Left forelimb (tissue), 1 donor: ENCODE measurements at places on chromosomes 4 and X.

DNA sequence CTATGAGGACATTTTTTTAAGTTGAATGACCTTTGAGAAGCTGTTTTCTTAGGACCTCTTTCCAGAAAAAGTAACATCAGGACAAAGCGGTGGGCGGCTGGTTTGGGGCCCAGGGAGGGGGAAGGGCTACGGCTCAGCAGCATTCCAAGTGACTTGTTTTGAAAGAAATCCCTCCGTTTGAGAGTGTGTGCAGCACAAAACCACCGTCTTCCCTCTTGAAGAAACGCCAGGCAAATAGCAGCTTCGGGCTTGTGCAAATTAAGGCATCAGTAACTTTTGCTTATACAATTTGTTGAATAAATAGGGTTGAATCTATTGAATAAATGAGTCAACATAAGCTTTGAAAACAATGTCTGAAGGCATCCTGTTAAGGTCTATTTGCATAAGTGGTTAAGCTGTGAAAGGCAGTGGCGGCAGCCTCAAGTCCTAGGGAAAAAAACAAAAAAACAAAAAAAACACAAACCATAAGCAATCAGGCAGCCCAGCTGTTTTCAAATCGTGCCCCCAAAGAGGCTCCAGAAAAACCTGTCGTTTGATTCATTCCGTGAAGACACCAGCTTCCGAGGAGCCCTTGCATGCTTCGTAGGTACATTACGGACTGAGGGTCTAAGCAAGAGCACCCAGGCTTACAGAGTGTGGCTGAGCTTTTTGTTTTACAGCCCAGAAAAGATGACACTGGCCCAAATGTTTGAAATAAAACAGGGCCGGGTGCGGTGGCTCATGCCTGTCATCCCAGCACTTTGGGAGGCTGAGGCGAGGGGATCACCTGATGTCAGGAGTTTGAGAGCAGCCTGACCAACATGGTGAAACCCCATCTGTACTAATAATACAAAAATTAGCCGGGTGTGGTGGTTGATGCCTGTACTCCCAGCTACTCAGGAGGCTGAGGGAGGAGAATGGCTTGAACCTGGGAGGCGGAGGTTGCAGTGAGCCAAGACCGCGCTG, 103.7 kb downstream of the CRLF2 start:
- peak; percentile 56 for DNase-seq

DNA sequence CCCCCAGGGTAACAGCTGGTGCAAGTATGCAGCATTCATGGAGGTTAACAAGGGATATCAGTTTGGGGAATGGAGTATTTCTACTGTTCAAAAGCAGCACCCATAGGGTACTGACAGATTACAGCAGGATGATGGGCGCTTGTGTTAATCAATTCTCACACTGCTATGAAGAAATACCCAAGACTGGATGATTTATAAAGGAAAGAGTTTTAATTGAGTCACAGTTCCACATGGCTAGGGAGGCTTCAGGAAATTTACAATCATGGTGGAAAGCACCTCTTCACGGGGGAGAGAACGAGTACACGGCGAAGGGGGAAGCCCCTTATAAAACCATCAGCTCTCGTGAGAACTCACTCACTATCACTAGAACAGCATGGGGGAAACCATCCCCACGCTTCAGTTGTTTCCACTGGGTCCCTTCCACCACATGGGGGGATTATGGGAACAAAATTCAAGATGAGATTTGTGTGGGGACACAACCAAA, 64.1 kb downstream of the TNIP2 start:
- DNase-seq = no peak

- no peak for DNase-seq
Measured at GRCh38 chr4:171919314-171919713, 106.1 kb downstream of the GALNTL6 start.

DNA sequence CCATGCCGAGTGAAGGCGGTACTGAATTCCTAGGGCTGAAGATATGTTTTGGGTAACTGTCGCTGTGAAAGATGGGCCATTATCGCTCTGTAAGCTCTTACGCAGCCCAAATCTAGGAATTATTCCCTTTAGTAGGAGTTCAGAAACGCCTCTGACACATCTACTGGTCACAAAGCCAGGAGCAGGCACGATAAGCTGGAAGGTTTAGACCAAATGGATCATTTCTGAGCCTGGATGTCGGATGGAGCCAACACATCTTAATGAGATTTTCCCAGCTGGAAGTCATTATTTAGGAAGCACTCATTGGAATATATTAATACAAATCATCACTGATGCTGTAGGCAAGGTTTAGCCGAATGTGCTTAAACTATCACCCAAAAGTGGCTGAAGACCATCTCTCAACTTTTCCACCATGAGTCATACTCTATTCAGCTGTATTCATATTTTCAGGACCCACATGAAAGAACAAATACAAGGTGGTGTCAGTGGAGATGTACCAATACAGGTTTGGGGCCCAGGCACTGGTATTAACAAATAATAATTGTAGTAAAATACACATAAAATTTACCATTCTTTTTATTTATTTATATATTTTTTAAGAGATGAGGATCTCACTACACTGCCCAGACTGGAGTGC, 34.2 kb upstream of the ATRX start:
- DNase-seq = no peak

DNA sequence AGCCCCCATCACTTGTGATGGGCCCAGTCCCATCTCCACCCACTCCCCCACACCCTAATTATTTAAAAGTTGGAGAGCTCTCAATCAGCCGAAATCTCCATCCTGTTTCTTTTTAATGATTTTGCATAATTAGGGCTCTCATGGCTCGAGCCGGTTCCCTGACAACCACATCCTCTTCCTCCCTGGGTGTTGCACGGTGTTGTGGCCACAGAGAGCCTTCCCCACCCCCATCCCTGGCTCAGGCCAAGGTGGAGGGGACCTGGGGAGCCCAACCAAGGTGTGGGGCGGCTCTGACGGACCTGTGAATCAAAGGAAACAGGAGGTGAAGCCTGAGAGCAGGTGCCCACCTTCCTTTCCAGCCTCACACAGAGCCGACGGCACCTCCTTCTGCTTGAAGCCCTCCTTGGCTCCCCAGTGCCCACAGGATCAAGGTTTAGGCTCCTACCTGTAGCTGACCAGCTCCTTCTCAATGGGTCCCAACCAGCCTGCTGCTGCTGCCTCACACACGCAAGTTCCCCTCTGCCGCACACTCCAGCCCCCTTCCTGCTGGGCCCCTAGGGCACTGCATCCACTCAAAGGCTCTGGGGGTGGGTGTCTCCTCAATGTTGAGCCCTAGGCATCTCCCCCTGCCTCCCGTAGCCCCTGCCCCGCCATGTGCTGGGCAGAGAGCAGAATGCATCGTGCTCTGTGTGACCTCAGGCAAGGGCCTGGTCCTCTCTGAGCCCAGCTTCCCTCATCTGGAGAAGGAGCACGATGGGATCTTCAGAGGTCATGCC, 68.7 kb downstream of the WFS1 start:
- no peak for DNase-seq

DNA sequence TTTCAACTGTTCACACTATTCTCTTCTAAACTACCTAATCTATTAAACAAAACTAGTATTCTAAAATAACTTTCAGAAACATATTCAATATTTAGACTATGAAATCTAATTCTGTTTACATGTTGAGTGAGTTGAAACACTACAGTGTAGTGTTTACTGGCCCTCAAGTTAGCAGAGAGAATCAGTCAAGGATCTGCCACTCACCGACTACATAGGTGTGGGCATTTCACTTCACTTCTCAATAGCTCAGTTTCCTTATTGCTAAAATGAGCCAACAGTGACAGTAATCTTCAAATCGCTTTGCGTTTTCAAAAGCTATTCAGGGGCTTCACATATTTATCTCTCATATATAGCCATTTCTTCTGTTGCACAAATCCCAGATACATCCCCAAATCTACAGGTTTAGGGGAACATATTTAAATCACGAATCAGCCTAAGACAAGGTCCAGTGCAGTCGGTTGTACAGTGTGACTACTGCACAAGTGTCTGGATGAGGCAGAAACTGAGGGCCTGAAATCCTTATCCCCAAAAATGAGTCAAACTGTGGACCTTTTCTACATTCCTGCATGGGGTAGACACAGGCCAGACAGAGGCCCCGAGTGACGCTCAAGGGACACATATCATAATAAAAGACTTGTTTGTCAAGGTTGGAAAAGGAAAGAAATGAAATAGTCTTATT, 129.8 kb downstream of the PPP3CA start:
- DNase-seq = no peak

- DNase-seq = no peak
Measured at GRCh38 chr4:151905197-151905596, 144.4 kb upstream of the GATB start.

- peak; percentile 90 for DNase-seq
Measured at GRCh38 chrX:154546354-154547244, at the start of gene G6PD. Gene G6PD, minus strand, starts transcription at chrX:154546846. Its CDS starts 691 bp downstream, at chrX:154546155.

DNA sequence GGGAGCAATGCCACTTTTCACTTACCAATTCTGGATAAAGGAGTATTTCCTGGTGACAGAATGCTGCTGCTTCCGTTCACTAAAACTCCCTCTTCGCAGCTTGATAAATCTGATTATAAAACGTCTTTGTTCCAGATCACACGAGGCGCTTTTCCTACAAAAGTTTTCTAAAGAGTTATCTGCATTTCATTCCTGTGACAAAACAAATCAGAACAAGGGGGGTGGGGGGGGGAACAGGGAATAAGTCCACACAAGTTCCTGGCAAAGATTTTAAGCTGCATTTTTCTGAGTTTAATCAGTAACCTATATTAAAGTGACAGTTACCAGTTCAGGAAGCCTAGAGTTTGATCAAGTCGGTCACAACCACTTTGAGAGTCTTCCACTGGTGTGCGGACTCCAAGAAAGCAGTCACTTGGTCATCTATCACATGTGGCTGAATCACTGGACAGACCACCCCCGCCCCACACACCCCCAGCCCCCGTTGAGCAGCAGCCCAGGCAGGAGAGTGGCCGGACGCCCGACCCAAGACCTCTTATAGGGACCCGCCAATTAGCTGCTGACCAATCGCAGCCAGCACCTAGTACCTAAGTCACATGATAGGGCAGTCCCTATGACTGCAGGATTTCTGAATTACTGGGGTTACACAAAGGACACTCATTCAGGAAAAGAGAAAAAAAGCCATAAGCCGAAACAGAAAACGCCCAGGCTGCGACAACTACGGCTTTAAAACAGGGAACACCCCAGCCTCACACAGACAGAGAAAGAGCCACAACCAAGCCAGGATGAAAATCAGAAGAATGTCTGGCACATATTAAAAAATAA, 569.3 kb upstream of the DIPK2B start:
- DNase-seq = peak; percentile 79

- no peak for DNase-seq
Measured at GRCh38 chr4:32988165-32988811, 2268.1 kb downstream of the PCDH7 start.

- DNase-seq = no peak
Measured at GRCh38 chr4:107518076-107518475, 202.0 kb downstream of the PAPSS1 start.

GRCh38 chr4:176927664-176928063, 134.9 kb upstream of the VEGFC start:
- no peak for DNase-seq

GRCh38 chr4:5511791-5512190, 196.6 kb downstream of the EVC2 start:
- DNase-seq = no peak

DNA sequence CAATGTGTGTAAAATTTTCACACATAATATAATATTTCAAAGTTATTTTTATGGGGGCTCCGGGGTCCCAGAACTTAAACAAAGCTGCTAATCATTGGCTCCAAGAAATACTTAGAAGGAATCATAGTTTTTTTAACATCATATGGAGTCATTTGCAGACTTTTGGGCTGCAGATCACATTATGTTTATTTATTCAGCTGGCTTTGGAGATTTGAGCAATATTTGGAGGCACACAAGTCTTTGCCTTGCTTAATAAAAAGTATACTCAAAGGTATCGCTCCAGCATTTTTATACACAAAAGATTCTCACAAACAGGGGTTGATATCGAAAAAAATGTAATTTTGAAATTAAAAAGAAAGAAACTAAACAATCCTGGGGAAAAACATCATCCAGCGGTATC, 382.5 kb upstream of the TENM3 start:
- DNase-seq = no peak

- peak; percentile 79 for DNase-seq
Measured at GRCh38 chrX:281166-281999, at the start of gene PLCXD1. Gene PLCXD1, plus strand, starts transcription at chrX:281381. Its CDS starts 2,807 bp downstream, at chrX:284188.

DNA sequence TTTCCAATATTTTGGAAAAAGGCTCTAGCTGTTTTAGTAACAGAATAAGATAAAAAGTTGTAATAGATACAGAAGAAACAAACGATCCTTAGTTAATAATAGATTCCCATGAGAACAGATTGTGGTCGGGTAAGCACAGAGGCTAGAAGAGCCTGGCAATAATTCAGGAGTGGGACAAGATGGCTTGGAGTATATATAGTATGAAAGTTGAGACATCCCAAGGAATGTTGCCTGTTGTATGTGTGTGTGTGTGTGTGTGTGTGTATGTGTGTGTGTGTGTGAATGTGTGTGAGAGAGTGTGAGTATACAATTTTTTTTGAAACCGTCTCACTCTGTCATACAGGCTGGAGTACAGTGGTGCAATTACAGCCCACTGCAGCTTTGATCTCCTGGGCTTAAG, 150.7 kb downstream of the PDGFC start:
- DNase-seq = no peak

GRCh38 chr4:73704314-73705055, 35.9 kb upstream of the CXCL8 start:
- DNase-seq = no peak

GRCh38 chrX:46255046-46255445, 290.2 kb downstream of the ZNF674 start:
- no peak for DNase-seq

- DNase-seq = no peak
Measured at GRCh38 chr4:39932776-39933402, 44.8 kb downstream of the PDS5A start.

DNA sequence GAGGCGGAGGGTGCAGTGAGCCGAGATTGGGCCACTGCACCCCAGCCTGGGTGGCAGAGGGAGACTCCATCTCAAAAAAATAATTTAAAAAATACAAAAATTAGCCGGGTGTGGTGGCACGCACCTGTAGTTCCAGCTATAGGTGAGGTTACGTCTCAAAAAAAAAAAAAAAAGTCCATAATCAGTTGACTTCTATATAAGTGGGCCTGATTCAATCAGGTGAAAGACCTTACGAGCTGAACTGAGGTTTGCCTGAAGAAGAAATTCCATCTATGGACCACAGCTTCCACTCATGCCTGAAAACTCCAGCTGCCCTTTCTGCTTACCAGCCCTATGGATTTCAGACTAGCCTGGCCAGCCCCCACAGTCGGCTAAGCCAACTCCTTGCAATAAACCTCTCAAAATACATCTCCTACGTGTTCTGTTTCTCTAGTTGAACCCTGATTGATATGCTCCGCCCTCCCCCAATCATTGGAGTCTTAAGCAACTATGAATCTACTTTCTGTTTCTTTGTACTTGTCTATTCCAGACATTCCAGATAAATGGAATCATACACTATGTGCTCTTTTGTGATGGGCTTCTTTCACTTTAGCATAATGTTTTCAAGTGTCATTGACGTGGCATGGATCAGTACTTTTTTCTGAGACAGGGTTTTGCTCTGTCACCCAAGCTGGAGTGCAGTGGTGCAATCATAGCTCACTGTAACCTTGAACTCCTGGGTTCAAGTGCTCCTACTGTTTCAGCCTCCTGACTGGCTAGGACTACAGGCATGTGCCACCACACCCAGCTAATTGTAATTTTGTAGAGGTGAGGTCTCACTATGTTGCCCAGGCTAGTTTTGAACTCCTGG, 36.6 kb downstream of the SAT1 start:
- no peak for DNase-seq

- DNase-seq = no peak
Measured at GRCh38 chr4:47493238-47494123, 8.4 kb downstream of the ATP10D start.

GRCh38 chr4:69793732-69794131, 33.3 kb upstream of the SULT1B1 start:
- no peak for DNase-seq
